ENCODE measurements at places on chromosomes 7 and 10.

- H3K36me3 ChIP-seq, result no peaks in the 10 kb centered on the region
- no peak overlapping the region for H3K27ac ChIP-seq
- H3K4me1 ChIP-seq, result no peaks in the 10 kb centered on the region
- DNase-seq, result no peak
These were observed 9.2 kb downstream of the MICU1 start for GRCh38 chr10:72616716-72617115.

DNA sequence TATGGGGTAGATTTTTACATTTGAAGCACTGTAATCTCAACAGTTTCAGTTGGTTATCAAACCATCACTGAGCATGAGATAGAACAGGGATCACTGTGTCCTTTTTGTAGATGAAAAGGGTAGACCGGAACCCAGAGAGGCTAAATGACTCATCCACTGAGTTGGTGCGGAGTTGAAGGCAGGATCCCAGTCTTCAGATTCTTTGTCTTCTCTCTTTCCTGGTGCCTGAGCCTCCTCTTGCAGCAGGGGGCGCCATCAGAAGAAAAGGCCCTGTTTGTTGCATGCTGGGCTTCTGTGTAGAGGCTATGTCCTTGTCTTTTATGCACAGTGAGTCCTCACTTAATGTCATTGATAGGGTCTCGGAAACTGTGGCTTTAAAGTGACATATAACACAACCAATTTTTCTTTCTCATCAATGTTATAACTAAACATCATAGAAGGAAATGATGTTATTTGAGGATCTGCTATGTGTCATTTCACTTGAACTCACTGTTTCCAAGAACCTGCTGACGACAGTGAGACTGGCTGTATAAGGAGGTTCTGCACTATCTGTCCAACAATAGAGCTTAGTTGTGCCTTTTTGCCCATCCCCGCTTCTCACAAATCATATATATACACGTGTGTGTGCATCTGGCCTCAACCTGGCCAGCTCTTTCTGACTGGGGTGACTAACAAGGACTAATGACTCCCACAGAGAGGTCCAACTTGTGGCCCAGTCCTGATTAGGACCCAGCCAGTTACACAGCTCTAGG lies 14.3 kb downstream of the ZNF282 start:
- H3K36me3 ChIP-seq, result peaks cover 74% of the 10 kb centered on the region
- H3K27me3 ChIP-seq, result no peaks in the 10 kb centered on the region
- H3K27ac ChIP-seq, result no peak overlapping the region
- peaks cover 1% of the 10 kb centered on the region for H3K4me1 ChIP-seq

DNA sequence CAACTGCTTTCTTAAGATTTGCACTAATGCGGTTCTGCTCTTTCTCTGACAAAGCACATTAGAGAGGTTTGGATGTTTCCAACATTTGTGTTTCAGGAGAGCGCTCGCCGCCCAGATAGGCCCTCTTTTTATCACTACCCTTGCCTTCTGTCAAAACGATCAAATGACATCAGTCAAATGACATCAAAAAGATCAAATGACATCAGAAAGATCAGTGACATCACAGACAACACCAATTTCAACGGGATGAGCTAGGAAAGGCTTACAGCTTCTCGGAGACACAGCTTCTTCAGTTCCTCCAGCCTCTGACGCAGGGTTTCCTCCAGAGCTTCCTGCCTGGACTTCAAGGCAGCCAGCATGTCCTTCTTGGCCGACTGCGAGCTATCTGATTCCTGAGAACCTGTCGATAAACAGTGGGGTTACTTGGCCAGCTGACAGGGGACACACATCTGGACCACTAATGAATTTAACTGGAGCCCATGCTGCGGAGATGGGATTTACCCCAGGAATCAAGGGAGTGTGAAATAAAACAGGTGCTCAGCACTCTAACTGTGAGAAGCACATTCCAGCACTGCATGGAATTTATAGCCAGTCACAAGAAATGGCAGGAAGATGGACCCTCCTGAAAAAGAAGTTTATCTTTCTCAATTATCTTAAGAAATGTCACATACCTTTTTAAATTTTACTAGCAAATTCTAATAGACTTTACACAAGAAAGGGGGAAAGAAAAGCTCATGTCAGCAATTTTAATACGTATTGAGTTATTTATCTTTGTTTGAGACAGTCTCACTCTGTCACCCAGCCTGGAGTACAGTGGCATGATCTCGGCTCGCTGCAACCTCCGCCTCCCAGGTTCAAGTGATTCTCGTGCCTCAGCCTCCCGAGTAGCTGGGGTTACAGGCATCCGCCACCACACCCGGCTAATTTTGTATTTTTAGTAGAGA lies 88.2 kb downstream of the PRPF18 start:
- peaks cover 15% of the 10 kb centered on the region for H3K4me1 ChIP-seq
- H3K4me3 ChIP-seq, result no peak overlapping the region
- H3K27ac ChIP-seq, result no peak overlapping the region
- no peaks in the 10 kb centered on the region for H3K27me3 ChIP-seq
- DNase-seq, result no peak

DNA sequence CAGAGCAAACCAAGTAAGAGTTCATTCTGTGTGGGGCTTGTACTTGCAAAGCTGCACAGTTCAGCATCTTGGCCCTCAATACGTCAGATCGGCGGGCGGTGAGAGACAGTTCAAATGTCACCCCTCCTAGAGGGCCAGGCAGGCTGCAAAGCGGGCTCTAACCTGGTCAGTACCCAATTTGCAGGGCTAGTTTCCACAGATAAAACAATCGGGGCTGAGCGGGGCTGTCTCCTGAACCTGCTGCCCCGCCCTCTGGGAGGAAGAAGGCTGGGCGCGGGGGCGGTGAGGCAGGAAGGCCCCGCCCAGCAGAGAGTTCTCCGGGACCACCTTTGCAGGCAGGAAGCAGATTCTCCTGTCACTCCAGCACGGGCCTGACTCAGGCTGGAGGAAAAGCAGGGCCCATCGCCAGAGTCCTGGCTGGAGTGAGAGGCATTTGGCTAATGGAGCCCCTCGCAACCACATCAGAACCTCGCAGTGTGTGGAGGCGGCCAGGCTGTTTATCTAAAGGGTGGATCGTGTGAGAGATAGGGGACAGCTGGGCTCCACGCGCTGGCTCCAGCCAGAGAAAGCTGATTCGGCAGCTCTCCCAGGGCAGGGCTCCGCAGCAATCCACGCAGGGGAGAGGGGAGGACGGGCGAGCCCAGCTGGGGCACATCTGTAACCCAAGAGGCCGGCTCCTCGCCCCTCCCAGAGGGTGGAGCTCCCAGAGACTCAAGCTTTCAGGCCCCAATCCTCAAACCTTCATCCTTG lies 83.1 kb downstream of the SH3PXD2A start:
- H3K4me1 ChIP-seq, result peaks cover 21% of the 10 kb centered on the region
- H3K36me3 ChIP-seq, result no peaks in the 10 kb centered on the region

GRCh38 chr10:128071417-128071782 lies 54.8 kb downstream of the MKI67 start:
- H3K27ac ChIP-seq, result no peak overlapping the region
- no peak overlapping the region for H3K4me3 ChIP-seq
- peaks cover 47% of the 10 kb centered on the region for H3K36me3 ChIP-seq
- no peaks in the 10 kb centered on the region for H3K27me3 ChIP-seq
- no peak for DNase-seq

- H3K4me3 ChIP-seq, result no peak overlapping the region
- peak; percentile 43 for DNase-seq
- no peaks in the 10 kb centered on the region for H3K36me3 ChIP-seq
- no peak overlapping the region for H3K27ac ChIP-seq
These were observed 188.1 kb downstream of the MGMT start for GRCh38 chr10:129655007-129655678.

GRCh38 chr7:29843093-29843492 lies 36.8 kb downstream of the WIPF3 start:
- H3K4me3 ChIP-seq, result no peak overlapping the region
- H3K36me3 ChIP-seq, result no peaks in the 10 kb centered on the region
- peaks cover 5% of the 10 kb centered on the region for H3K4me1 ChIP-seq
- H3K27ac ChIP-seq, result no peak overlapping the region
- DNase-seq, result no peak
- peaks cover 16% of the 10 kb centered on the region for H3K27me3 ChIP-seq

DNA sequence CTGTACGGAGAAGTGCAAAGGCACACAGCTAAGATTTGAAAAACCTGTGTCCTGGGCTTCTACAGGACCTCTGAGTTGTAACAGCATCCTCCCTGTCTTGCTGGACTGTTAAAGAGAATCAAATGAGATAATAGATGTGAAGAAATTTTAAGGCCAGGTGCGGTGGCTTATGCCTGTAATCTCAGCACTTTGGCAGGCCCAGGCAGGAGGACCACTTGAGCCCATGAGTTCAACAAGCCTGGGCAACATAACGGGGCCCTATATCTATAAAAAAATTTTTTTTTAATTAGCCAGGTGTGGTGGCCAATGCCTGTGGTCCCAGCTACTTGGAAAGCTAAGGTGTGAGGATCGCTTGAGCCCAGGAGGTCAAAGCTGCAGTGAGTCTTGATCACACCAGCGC lies 2.9 kb upstream of the ARHGAP21 start:
- H3K36me3 ChIP-seq, result peaks cover 1% of the 10 kb centered on the region
- no peak for DNase-seq
- H3K4me3 ChIP-seq, result no peak overlapping the region
- no peak overlapping the region for H3K27ac ChIP-seq

GRCh38 chr7:77727936-77728701 lies 31.9 kb downstream of the RSBN1L start:
- H3K27ac ChIP-seq, result no peak overlapping the region
- peak; percentile 69 for DNase-seq
- no peaks in the 10 kb centered on the region for H3K36me3 ChIP-seq
- peaks cover 4% of the 10 kb centered on the region for H3K4me1 ChIP-seq
- H3K4me3 ChIP-seq, result peak overlapping the region; percentile 6

- H3K27ac ChIP-seq, result no peak overlapping the region
- H3K4me1 ChIP-seq, result peaks cover 12% of the 10 kb centered on the region
- no peak for DNase-seq
These were observed 48.4 kb downstream of the ZNF503 start for GRCh38 chr10:75353183-75353582.

GRCh38 chr7:101882005-101882421 lies 64.6 kb downstream of the CUX1 start:
- H3K4me1 ChIP-seq, result peaks cover 27% of the 10 kb centered on the region
- DNase-seq, result peak; percentile 98
- no peaks in the 10 kb centered on the region for H3K27me3 ChIP-seq
- H3K4me3 ChIP-seq, result no peak overlapping the region
- H3K36me3 ChIP-seq, result peaks cover 9% of the 10 kb centered on the region
- H3K27ac ChIP-seq, result peak overlapping the region; percentile 97
